Mesendoderm (in vitro differentiated cells): ENCODE measurements at places on chromosomes 5 and 9.

GRCh38 chr9:9521033-9521779, 1091.6 kb downstream of the PTPRD start:
- peak; percentile 49 for DNase-seq

- DNase-seq = no peak
These were observed 57.2 kb upstream of the FBXW11 start for GRCh38 chr5:172063463-172064235.

- DNase-seq = no peak
These were observed 2.9 kb downstream of the FOXE1 start for GRCh38 chr9:97855899-97856298.

DNA sequence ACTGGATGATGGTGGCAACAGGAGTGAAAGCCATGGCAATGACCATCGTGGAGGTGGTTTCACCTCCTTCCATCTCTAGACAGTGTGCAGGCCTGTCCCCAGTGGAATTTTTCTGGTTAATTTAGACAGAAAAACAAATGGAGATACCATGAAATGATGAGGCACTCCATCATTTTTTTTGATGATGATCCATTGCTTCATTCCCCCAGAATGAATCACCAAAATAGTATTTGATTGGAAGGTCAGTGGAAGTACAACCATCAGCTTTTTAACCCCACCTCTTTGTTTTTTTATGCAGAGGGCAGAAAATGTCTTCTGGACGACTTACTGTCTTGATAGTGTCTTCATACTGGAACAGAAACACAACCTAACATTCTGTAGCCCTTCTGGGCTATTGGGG, 42.6 kb upstream of the ADRA1B start:
- no peak for DNase-seq

DNA sequence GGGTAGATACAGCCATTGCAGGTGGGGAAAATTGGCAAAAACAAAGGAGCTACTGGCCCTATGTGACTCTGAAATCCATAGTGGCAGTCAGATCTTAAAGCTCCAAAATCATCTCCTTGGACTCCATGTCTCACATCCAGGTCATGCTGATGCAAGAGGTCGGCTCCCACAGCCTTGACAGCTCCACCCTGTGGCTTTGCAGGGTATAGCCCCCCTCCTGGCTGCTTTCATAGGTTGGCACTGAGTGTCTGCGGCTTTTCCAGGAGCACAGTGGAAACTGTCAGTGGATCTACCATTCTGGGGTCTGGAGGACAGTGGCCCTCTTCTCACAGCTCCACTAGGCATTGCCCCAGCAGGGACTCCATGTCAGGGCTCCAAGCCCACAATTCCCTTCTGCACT, 1190.1 kb downstream of the CDH12 start:
- peak; percentile 13 for DNase-seq

DNA sequence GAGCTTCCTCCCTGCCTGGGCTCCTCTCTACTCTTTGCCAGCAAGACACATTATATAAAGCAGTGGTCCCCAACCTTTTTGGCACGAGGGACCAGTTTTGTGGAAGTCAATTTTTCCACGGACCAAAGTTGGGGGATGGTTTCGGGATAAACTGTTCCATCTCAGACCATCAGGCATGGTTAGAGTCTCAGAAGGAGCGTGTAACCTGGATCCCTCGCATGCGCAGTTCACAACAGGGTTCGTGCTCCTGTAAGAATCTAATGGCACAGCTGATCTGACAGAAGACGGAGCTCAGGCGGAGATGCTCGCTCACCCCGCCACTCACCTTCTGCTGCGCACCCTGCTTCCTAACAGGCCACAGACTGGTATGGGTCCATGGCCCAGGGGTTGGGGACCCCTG, 142.8 kb downstream of the LIFR start:
- no peak for DNase-seq

GRCh38 chr9:125932746-125933455, 185.7 kb downstream of the PBX3 start:
- no peak for DNase-seq

- DNase-seq = no peak
These were observed 125.5 kb upstream of the IFNE start for GRCh38 chr9:21607576-21607975.

GRCh38 chr9:27019589-27019988, 14.1 kb upstream of the LRRC19 start:
- no peak for DNase-seq

DNA sequence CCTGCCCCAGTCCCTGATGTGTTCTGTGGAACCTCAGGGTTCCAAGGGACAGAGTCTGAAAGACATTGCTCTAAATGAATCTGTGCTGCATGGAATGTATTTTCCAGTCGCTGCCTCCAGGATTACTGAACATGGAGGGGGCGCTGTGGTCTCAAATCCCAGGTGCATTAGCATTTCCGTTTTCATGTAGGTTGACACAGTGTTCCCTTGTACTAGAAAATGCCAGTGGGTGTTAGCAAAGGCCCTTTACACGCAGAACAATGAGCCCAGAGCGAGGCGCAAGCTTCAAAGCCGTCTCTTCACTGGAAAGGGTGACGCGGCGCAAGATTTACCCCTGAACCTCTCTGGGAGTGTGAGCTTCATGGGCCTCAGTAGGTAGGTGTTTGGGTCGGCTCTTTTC, 308.3 kb downstream of the SLIT3 start:
- peak; percentile 51 for DNase-seq

- DNase-seq = peak; percentile 64
These were observed 24.3 kb upstream of the UBAP2 start for GRCh38 chr9:34072868-34073590.

DNA sequence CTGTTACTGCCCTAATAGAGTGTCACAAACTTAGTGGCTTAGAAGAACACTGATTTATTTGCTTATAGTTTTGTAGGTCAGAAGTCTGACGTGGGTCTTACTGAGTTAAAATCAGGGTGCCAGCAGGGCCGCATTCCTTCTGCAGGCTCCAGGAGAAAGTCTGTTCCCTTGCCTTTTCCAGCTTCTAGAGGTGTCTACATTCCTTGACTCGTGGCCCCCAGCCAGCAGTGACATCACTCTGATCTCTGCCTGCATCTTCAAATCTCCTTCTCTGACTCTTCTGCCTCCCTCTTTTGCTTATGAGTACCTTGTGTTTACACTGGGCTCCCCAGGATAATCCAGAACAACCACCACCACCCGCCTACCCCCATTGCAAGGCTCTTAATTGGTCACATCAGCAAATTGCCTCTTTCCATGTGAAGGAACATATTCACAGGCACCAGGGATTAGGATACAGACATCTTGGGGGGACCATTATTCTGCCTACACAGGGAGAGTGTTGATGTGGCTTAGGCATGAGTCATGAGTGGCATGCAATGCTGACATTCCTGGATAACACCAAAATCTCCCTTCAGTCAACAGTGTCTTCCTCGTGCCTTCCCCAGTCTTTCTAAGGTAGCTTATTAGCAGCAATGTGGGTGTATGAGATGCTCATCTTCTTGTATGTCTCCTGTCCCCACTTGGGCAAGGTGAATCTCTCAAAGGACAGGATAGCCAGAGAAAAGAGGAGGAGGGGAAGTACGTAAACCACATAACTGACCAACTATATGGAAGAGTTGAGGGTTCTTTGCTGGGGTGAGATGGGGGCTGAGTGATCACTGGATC, 24.4 kb downstream of the CYFIP2 start:
- DNase-seq = peak; percentile 72

GRCh38 chr9:107213561-107214028, 69.5 kb upstream of the RAD23B start:
- peak; percentile 91 for DNase-seq

- no peak for DNase-seq
These were observed 111.5 kb downstream of the CDC42SE2 start for GRCh38 chr5:131375351-131375750.

GRCh38 chr5:74166064-74166463, 474.5 kb downstream of the ENC1 start:
- DNase-seq = no peak

- no peak for DNase-seq
These were observed 37.4 kb upstream of the SLC44A1 start for GRCh38 chr9:105206821-105207699.

DNA sequence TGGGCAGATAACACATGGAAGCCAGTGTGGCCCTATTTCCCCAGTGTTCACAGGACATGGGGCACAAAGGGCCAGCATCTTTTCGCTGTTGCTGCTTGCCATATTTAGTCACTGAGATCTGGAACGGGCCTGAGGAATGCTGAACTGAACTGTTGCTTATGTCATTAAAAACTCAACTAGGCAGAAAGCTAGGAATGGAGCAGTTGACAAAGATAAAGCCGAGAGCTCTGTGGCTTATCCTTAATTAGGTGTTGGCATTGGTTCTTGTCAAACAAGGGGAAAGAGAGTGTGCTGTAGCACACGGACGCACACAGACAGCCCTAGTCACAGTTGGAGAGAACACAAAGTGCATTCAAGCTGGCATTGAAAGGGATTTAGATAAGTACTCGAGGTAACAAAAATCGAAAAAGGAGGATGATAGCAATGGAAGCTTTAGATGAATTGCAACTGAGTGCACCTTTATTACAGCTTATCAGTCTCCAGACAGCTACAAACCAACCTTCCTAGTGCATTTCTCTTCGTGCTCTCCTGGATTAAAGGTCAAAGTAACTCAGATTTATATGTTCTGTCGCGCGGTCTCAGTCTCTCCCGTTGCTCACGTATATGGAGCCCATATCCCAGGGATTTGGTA, 450.2 kb upstream of the ZNF608 start:
- peak; percentile 68 for DNase-seq

DNA sequence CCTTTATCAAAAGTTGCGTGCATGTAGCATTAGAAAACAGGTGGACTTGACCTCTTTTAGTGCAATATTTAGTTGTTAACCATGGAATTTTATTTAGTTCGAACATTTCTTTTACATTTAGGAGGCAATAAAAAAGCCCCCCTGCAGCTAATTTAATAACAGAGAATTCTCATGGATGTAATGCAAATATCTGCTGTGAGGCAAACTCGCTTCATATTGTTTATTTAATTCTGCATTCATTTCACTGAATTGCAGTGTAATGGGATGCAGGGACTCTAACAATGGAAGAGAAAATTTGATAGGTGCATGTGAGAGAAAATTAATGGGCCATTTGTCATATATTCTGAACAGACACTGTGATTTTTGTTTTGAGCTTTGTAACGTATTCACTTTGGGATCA, 205.1 kb upstream of the CHD1 start:
- DNase-seq = no peak

DNA sequence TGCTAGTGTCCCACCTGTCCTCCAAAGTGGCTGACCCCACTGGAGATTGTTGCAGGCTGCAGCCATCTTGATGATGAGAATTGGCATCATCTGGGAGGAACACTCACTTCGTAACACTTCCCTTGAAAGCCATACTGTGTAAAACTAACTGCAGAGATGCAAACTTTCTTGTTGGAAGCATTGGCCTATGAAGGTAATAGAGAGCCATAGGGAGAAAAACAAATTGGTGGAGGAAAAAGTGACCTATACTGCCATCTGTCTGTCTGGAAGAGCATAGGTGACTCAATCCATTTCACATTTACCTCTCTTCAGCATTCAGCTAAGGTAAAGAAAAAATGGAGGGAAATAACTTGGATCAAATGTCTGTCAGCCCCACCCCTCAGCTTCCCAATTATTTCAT, 473.4 kb downstream of the NTRK2 start:
- peak; percentile 60 for DNase-seq

DNA sequence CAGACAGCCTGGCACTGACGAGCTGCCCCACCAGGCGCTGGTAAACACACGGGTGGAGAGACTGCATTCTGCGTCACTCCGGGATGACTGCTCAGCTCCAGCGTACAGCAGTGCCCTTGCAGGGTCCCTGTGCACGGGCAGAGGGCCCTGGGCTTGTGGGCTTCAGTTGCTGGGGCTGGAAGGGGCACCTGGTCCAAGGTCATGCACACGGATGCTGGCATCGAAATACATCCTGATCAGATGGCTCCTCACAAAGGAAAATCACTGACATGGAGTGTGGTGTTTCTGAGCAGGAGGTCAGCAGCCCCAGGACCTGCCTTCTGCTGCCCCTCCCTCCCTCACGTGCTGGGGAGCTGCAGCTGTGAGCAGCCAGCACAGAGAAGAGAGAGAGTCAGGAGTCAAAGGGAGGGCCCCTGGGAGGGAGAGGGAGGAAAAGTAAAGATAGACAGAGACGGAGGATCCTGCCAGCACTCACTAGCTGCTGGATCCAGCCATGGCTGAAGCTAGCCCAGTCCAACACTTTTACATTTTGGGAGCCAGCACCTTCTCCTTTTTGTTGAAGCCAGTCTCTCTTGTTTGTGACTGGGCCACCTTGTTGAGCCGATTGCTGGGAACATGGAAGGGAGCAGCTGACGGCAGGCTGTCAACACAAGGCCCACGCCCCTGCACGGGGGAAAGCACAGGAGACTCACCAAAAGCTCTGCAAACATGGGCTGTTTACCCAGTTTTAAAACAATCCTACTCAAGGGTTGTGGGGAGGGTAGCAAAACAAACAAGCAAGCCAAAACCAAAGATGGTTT, 166.5 kb upstream of the PHYKPL start:
- DNase-seq = no peak

GRCh38 chr5:40914835-40915234, 5.5 kb downstream of the C7 start:
- DNase-seq = peak; percentile 18

- peak; percentile 39 for DNase-seq
These were observed 92.8 kb downstream of the CAVIN4 start for GRCh38 chr9:100670719-100671118.

DNA sequence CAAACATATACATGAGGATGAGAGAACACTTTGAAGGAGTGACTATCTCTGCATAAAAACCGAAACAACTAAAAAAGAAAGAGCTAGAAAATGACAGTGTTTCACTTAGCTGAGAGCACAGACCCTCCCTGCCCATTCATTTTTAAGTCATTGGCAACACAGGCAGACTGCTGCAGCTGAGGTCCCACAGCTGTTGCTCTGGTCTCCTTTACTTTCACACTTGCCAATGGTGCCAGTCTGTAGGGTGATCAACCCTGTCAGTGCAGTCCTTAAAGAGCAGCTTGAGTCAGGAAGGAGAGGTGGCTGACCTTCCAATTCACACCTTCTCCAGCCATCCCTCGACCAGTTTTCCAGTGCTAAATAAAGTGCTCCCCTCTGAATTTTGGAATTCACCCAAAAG, 508.3 kb upstream of the CCNG1 start:
- no peak for DNase-seq

GRCh38 chr9:37963936-37964739, 60.2 kb upstream of the SLC25A51 start:
- no peak for DNase-seq

DNA sequence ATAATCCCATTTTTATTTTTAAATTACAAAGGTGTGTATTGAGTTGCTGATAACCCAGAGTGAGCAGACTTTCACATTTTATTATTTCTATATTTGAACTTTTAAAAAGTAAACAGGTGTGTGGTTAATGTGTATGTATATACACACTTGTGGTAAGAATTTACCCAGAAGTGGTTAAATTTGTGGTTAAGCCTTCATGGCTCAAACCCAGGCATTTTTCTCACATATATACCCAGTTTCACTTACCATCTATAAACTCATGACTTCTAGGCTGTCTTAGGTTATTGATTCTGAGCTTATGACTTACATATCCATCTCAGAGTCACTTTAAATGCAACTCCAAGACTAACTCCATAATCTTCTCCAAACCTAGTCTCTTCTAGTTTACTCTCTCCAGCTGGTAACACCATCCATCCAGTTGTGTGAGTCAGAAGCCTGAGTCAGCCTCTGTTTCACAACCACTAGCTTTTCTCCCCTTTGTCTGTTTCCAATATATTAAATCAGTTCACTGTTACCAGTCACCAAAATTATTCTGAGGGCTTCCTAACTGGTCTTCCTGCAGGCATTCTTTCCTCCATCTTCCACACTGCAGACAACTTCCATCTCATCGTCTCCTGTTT, 20.2 kb downstream of the ZBED3 start:
- DNase-seq = no peak

GRCh38 chr5:169970911-169971765, 9.2 kb downstream of the INSYN2B start:
- peak; percentile 67 for DNase-seq

- DNase-seq = no peak
These were observed 45.9 kb downstream of the MEGF9 start for GRCh38 chr9:120668399-120668798.
